ENCODE measurements at places on chromosomes 11 and 22.

DNA sequence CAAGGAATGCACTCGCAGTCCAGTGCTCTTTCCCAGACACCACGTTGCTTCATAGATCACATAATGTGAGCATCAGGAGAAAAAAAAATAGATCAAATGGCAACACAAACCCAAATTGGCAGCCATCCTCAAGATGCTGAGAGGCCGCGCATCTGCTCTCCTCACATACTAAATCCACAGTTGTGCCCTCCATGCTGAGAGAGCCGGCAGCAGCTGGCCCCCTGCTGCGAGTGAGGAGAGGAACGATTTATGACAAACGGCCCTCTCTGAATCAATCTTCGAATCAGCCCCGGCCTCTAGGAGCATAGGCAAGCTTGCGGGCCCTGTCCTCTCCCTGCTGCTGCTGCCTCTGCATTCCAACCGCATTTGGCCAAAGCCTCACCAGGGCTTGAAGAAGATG is 159.9 kb upstream of the TENM4 start:
- no peak for DNase-seq

GRCh38 chr11:88353386-88353785 is 15.8 kb upstream of the CTSC start:
- DNase-seq = no peak

- DNase-seq = no peak
These were observed 30.4 kb upstream of the TMEM86A start for GRCh38 chr11:18668131-18668530.

- no peak for DNase-seq
These were observed 65.6 kb upstream of the CLMP start for GRCh38 chr11:123260511-123261211.

- no peak for DNase-seq
These were observed 154.3 kb upstream of the TBCEL start for GRCh38 chr11:120869516-120870011.

DNA sequence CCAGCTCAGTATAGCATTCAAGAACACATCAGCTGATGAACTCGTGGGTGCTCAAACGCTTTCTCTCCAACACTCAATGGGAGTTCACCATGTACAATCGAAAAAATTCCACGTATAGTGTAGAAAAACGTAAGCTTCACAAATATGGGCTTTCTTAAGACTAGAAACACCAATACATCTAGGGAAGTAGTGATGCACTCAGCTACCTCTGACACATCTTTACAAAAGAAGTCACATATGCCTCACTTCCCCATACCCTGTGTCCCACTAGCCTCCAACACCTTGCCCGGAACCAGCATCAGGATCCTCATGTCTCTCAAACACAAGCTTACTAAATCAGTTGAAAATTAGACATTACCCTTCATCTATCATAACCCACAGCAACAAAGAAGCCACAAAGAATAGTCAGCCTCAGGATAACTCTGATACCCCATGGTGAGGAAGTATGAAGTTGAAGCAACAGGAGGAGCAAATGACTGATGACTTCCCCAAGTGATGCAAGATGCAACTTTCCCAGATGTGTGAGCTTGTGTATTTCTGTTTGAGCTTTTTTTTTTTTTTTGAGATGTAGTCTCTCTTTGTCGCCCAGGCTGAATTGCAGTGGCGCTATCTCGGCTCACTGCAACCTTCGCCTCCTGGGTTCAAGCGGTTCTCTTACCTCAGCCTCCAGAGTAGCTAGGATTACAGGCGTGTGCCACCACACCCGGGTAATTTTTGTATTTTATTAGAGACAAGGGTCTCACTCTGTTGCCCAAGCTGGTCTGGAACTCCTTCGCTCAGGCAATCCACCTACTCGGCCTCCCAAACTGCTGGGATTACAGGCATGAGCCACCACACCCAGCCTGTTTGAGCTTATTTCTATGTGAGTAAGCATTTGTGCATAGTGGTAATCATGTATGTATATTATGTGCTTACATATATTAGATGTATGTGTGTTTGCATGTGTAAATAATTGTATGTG is 8.5 kb upstream of the DENND5A start:
- DNase-seq = peak; percentile 95

- DNase-seq = no peak
These were observed 161.7 kb downstream of the GUCY1A2 start for GRCh38 chr11:106856566-106856965.

GRCh38 chr11:105573091-105573490 is 36.8 kb upstream of the GRIA4 start:
- DNase-seq = no peak

GRCh38 chr22:33438273-33438672 is 380.1 kb upstream of the SYN3 start:
- no peak for DNase-seq

GRCh38 chr22:17162731-17163130 is 3.7 kb upstream of the HDHD5 start:
- no peak for DNase-seq

GRCh38 chr22:22086501-22087158 is 104.0 kb upstream of the TOP3B start:
- peak; percentile 48 for DNase-seq

Data from inflammatory macrophage treated with lipopolysaccharide for 1 hour (primary cell).